Eye (tissue), 1 donor: ENCODE measurements at places on chromosomes 13 and 19.

DNA sequence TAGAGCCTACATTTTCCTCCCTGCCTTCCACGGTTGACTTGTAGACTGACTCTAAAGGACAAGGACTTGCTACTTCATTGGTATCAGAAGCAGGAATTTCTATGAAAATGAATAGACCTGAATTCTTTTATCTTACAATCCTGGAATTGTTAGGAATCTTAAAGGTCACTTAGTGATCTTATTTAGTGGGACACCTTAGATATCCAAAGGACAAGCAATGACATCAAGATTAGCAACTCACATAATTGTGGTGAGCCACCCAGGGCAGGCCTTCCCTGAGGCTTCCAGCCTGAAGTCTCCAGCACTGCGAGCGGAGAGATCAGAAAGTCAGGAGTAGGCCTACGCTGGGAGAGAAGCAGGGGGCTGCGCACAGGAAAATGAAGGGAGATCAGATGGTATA lies 37.8 kb downstream of the KLF5 start:
- no peak for DNase-seq

- DNase-seq, result no peak
These were observed 16.8 kb upstream of the ADGRE2 start for GRCh38 chr19:14795078-14795721.

DNA sequence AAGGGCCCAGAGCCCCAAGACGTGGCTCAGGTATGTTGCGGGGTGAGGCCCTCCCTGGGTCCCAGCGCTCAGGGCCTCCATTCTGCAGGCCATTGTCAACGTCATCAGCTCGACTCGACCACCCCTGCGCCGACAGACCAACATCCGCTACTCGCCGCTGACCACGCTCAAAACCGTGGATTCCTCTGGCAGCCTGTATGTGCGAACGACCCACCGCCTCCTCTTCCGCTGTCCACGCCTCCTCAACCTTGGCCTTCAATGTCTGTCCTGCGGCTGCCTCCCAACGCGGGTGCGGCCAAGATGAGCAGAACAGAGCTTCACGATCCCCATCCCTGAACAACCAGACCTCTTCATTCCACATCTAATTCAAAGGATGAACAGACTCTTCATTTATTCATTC lies 8.2 kb downstream of the RDH8 start:
- no peak for DNase-seq

GRCh38 chr13:27276188-27276587 lies 5.6 kb downstream of the RASL11A start:
- DNase-seq, result no peak

GRCh38 chr19:10508036-10508435 lies 4.9 kb upstream of the KEAP1 start:
- no peak for DNase-seq

- DNase-seq, result peak; percentile 84
These were observed 24.2 kb upstream of the C1QTNF9B start for GRCh38 chr13:23921451-23921888.

DNA sequence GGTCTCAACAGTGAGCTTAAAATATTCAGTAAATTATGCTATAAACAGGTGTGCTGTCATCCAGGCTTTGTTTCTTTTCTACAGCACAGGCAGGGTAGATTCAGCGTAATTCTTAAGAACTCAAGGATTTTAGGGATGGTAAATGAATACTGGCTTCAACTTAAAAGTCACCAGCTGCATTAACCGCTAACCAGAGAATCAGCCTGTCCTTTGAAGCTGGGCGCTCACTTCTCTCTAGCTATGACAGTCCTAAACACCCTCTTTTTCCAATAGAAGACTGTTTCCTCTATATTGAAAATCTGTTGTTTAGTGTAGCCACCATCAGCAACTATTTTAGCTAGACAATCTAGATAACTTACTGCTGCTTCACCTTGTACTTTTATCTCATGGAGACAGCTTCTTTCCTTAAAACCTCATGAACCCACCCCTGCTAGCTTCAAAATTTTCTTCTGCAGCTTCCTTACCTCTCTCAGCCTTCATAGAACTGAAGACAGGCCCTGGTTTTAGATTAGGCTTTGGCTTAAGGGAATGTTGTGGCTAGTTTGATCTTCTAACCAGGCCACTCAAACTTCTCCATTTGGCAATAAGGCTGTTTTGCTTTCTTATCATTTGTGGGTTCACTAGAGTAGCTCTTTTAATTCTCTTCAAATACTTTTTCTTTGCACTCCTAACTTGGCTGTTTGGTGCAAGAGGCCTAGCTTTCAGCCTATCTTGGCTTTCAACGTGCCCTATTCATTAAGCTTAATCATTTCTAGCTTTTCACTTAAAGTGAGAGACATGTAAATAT lies 89.5 kb downstream of the USP12 start:
- no peak for DNase-seq

GRCh38 chr13:66003558-66003957 lies 1226.6 kb downstream of the PCDH9 start:
- no peak for DNase-seq

GRCh38 chr19:34452723-34453122 lies 24.5 kb downstream of the UBA2 start:
- DNase-seq, result no peak

GRCh38 chr13:34779171-34779570 lies 162.9 kb upstream of the NBEA start:
- DNase-seq, result no peak

- no peak for DNase-seq
These were observed 9.6 kb downstream of the CEBPA start for GRCh38 chr19:33292595-33293254.

GRCh38 chr13:74645586-74645985 lies 511.4 kb upstream of the KLF12 start:
- DNase-seq, result no peak

DNA sequence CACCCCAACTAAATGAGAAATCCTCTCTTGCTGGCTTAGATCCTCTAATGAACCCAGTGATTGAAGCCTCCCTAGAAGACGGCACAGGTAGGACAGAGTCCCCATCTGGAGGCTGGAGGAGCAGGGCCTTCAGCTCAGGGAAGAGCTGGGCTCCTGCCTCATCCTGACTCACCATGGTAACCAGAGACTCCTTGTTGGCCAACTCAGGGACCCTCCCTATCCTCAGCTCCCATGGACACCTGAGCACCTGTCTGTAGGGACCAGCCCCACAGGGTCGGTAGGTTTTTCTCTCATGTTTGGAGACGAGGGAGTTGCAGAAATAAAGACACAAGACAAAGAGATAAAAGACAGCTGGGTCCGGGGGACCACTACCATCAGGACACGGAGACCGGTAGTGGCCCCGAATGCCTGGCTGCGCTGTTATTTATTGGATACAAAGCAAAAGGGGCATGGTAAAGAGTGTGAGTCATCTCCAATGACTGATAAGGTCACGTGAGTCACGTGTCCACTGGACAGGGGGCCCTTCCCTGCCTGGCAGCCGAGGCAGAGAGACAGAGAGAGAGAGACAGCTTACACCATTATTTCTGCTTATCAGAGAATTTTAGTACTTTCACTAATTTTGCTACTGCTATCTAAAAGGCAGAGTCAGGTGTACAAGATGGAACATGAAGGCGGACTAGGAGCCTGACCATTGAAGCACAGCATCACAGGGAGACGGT lies 26.6 kb downstream of the SIGLEC7 start:
- DNase-seq, result no peak

DNA sequence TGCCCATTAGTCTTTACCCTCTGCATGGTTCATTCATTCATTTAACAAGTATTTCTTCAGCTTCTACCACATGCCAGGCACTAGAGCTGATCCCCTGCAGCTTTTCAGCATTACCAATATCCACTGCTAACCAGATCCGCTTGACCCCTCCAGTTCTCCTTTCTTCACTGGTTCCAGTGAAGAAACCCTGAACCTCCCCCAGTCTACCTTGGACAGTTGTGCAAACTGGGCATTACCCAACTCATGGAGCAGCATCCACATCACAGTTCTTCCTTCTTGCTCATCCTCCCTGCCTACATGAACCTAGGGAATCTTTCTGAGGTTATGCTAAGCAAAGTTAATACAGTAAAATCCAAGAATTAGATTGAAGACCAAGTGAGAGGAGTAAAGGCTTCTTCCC lies 78.7 kb upstream of the SERP2 start:
- no peak for DNase-seq

- DNase-seq, result no peak
These were observed 81.2 kb downstream of the CDK8 start for GRCh38 chr13:26335158-26335557.

GRCh38 chr13:76656500-76656899 lies 229.7 kb downstream of the KCTD12 start:
- DNase-seq, result no peak

DNA sequence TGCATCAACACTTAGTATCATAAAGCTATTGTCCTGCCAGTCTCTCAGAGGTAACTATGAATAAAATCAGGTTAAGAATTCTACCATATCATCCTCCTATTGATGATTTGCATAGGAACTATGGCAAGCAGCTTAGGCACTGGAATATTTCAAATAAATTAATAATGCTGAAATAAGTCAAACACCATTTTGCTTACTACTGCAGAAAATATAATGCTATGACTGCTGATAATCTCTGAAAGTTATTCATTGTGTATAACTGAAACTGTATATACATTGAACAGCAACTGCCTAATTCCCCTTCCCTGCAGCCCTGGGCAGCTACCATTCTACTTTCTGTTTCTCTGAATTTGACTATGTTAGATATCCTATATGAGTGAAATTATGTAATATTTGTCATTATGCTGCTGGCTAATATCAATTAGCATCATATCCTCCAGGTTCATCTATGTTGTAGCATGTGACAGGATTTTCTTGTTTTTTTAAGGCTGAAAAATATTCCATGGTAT lies 318.8 kb upstream of the SGCG start:
- no peak for DNase-seq

- no peak for DNase-seq
These were observed 2.8 kb downstream of the ATP4A start for GRCh38 chr19:35560677-35561076.

DNA sequence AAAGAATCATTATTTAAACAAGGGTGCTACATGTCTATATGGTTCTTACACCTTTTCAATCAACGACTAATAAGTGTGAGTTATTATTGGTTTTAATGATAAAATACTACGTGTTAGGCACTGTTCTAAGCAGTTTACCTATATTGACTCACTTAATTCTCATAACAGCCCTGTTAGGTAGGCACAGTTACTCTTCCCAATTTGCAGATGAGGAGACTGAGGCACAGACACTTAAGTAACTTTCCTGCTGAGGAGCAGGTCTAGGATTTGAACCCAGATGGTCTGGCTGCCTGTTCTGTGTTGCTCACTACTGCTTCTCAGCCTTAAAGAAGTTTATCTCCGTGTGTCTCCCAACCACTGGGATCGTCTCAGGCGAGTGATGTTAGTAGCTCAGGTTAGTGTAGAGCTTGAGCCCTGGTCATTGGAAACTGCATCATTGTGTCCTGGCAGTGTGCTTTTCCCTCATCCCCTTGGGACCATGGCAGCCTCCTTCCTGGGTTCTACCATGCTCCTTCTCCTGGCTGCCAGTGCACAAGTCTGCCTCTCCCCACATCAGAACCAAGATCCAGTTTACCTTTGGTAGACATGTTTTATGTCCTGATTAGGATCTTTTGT lies 10.9 kb downstream of the UBAC2 start:
- DNase-seq, result no peak

DNA sequence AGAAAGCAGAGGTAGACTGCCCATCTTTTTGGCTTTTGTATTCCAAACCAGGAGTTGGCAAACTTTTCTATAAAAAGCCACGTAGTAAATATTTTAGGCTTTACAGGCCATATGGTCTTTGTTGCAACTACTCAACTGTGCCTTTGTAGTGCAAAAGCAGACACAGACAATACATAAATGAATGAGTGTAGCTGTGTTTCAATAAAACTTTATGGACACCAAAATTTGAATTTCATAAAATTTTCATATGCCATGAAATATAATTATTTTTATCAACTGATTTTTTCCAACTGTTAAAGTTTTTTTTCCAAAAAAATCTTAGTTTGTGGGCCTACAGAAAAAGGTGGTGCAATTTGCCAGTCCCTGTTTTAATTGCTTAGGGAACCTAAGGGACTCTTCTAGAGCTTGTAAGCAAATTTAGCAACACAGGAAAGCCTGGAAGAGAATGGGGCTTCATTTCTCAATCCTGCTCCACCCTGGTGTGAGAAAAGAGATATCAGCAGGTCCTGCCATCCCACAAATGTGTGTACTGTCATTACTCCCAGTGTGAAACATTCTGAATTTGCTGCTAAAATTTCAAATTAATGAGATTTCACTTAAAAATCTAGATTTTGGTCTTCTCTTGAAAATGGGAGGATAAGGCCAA lies 194.2 kb downstream of the RGCC start:
- no peak for DNase-seq

DNA sequence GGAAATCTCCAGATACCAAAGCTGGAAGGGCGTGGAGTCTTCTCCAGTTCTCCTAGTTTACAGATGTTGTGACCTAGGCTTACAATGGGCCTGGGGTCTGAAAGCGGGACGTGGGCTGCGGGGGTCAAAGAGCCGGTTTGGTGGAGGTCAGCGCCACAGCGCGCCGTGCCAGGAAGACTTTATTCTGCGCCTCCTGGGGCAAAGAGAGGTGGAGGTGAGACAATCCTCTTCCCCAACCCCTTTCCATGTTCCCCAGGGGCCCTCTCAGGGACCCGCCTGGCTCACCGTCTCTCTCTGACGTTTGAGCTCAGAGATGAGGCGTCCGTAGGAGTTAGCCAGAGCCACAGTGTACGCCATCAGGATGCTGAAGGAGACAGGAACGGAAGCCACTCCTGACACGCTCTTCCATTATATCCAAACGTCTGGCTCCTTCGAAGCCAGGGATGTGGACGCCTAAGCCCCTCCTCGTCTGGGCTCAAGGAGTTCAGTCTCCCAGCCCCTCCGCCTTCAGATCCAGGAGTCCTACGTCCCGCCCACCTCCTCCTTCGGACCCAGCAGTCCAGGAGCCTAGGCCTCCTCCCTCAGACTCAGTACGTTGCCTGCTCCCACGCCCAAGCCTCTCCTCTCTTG lies 776 bp upstream of the LENG1 start:
- DNase-seq, result no peak

- DNase-seq, result no peak
These were observed 26.3 kb downstream of the CYP4F2 start for GRCh38 chr19:15871570-15871969.

DNA sequence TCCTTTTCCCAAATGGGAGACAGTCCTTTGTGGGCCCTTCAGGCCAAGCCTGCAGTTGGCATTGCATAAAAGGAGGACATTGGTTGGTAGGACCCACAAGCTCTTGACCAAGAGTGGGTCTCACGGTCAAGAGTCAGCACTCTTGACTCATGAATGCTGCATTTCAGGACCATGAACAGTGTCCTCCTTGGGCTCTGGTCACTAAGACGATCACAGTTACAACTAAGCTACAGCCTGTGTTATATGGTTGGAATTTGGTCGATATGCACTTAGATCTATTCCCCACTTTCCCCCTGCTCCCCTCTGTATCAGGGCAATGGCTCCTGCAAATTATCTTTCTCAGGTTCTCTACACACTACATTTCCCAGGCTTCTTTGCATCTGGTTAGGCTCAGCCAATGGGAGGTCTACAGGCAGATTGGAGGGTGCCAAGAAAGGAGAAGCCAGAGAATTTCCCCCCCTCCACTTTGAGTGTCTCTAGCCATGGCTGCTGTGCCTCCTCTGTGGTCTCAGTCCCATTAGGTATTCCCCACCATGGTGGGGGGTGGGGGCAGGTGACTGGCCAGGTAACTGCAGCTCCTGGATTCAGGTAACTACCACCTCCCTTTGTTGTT lies 3.1 kb upstream of the OLFM2 start:
- no peak for DNase-seq

GRCh38 chr13:111302045-111302726 lies 18.3 kb upstream of the TEX29 start:
- DNase-seq, result no peak

- DNase-seq, result no peak
These were observed 12.2 kb downstream of the GTF2F2 start for GRCh38 chr13:45132369-45133064.
